ENCODE measurements at places on chromosomes 2 and 18.

DNA sequence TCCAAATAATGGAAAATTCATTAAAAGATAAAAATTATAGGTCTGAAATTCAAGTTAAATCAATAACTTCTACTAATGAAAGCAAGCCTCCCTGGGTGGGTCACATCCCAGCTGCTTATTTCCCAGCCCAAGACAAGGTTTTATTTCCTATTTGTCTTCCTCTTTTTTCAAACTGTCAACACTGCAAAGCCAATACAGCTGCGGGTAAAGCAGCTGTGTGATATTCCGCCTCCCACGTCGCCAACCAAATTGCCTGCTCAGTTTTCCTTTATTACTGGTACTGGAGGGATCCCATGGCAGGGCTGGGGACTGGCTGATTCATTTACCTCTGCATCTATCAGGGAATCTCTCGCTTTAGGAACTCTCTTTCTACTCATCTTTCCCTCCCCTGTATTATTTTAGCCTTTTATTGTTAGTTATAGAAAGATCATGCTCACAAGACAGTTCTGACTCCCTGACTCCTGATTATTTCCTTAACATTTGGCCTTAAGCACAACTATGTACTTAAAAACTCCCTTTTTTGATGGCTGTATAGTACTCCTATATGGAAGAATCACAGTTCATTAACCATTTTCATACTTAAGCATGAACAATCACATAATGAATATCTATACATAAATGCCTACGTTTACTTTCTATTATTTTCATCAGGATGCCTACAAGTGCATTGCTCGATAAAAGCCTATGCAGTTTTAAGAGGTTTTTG is 253.1 kb downstream of the CDCA7 start:
- DNase-seq = peak; percentile 10

- DNase-seq = peak; percentile 90
Measured at GRCh38 chr2:222399038-222399783, 25.1 kb upstream of the SGPP2 start.

DNA sequence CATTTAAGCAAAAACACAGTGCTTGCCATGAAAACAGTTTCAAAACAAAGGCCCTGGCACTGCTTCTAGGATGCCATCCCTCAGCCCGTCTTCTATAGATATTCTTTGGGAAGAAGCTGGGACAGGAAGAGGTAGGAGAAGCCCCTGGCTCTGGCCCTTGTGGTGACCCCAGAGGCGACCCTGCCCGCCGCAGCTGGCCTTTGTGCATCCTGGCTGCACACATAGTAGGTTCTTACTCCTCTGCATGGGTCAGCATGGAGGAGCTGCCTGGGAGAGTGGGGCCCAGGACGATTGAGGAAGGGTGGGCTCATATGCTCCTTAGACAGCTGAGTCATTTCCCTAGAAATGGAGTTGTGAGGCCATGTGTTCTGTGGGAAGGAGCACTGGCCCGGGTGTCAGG is 44.4 kb upstream of the OTOF start:
- no peak for DNase-seq

DNA sequence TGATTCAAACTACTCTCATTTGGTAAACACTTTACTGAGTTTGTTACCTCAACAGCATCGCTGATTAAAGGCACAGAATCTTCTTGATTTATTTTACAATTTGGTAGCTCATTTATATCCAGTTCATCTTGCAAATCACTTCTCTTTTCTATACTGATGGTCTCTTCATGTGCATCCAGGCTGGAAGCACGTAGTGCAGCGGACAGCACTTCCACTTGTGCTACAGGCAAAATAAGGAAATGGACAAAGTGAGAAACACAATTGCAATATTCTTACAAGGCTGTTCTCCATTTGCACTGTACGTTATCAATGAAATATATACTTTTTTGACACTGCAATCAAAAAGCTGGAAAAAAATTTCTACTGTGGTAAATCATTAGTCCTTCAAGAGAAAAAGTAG is 51.0 kb downstream of the PPP4R1 start:
- DNase-seq = no peak

DNA sequence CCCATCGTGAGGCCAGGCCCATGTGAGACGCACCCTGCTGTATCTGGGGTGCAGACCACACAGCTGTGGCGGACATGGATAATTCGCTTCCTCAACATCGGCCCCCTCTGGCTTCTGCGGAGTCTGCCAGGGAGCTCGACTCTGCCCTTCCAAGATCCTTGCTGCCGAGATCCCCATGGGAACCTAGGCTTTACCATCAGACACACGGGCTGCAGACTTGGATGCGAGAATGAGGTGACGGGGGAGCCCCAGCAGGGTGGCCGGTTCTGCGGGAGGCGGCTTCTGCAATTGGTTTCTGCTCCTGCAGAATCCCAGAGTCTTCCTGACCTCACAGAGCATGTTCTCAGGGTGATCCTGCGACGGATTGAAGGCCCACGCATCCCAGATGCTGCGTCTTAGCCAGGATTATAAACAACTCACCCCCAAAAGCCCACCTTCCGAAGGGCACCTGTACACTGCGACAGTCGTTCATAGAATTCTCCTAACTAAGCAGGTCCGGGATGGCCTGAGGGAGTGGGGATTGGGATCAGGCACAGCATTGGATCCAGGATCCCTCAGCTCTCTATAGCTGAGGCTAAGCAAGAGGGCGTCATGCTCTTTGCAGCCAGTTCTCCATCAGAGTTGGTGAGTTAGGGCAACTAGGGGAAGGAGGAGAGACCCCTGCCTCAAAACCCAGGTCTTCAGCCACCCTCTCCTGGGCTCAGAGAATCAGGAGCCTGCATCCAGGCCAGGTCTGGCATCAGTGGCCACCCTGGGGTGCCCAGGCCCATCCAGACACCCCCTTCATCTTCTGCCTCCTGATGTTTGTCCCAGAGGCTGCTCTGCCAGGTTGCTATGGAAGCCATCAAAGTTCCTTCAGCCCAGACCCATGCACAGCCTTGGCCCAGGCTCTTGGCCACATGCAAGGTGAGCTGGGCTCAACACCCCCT is 74.7 kb upstream of the SNTG2 start:
- DNase-seq = no peak

DNA sequence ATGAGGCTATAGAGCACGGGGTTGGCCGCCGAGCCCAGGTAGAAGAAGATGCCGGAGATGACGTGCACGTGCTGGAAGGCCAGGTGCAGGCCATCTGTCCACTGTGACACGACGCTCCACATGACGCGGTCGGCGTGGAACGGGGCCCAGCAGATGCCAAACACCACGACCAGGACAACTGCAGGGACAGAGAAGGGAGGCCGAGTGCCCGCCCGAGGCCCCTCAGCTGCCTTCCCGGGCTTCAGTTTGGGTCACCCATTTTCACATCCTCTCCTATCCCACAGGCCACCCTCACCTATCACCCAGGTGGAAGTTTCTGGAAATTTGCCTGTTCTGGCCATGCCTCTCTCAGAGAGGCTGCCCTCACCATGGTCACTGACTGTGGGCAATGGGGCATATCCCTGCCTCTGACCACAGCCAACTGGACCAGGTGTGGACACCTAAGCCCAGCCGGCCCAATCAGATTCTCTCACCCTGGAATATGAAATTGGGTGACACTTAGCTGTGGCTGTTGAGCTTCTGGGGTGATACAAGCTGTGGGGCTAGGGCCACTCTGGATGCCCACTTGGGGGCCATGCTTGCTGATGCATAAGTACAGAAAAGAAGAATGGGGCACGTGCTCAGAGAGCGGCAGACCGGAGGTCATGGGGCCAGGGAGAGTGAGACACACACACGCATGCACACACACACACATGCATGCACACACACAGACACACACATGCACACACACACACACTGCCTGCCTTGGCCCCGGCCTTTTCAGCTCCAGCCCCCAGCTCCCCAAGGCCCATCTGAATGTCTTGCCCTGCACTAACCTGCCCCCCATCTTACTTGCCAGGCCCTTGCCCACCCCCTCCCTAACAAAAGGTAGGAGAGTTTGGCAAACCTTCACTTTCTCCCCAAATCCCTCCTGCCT is 4.7 kb downstream of the NMUR1 start:
- DNase-seq = no peak

- DNase-seq = no peak
Measured at GRCh38 chr2:235961711-235962110, 206.5 kb downstream of the GBX2 start.

DNA sequence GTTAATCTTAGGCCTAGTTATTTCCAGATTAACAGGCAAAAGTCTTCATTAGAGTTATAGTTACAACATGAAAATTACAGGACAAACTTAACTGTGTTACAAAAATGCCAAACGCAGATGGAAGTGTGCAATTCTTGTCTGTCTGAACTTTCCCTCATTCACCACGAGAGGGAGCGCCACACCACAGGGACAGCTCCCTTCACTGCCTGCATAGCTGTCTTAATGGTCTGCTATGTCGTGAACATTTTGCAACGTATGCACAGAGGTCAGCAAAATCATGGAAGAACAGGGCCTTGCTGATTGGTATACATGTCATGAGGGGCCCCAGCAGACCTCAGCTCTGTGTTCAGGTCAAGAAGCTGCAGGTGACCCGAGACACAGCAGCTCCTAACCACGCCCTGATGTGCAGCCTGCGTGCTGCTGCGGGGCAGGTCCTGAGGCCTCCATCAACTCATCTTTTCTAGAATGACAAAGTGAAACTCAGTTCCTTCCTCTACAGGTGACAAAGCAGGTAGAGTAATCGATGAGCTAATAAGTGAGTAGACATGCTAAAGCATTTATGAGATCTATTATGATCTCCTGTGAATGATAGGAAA is 78.8 kb upstream of the ATP8B1 start:
- peak; percentile 46 for DNase-seq

DNA sequence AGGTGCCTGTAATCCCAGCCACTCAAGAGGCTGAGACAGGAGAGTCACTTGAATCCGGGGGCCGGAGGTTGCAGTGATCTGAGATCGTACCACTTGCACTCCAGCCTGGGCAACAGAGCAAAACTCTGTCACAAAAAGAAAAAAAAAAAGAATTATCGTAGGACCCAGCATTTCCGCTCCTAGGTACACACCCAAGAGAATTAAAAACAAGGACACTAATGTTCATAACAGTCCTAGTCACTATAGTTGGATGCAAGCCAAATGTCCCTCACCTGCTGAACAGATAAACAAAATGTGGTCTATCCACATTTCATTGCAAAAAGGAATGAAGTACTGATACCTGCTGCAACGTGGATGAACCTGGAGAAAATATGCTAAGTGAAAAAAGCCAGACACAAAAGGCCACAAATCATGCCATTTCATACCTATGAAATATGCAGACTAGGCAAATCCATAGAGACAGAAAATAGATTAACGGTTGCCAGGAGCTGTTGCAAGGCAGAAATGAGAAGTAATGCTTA is 21.2 kb downstream of the ADRA2B start:
- no peak for DNase-seq

DNA sequence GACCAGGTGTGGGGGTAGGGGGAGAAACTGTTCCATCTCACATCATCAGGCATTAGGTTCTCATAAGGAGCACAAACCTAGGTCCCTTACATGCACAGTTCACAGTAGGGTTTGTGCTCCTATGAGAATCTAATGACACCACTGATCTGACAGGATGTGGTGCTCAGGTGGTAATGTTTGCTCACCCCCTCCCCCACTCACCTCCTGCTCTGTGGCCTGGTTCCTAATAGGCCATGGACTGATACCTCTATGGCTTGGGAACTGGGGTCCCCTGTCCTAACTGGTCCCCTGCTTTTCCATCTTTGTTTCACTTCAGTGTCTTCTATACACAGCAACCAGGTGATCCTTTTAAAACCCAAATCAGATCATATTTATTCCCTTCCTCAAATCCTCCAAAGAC is 267.8 kb downstream of the TNS1 start:
- DNase-seq = no peak

GRCh38 chr2:28432362-28432761 is 39.7 kb downstream of the FOSL2 start:
- DNase-seq = no peak

DNA sequence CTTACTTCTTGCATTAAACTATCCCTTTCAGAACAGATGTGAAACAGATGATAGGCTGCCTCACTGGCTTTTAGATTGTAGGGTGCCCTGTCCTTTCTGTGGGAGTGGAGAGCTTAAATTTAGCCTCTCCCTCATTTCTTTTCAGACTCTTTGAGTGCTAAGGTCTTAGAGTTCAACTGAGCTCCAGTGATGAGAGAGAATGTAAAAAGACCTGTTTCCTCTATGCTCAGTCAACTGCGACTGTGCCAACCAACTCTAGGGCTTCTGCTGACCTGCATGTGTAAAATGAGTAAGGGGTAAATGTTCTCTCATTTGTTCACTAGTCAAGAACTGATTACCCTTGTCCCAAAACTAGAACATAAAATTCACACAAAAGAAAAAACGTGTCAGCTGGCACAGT is 104.8 kb upstream of the TGFA start:
- DNase-seq = no peak

- no peak for DNase-seq
Measured at GRCh38 chr2:175742367-175742766, 259.7 kb downstream of the LNPK start.

GRCh38 chr2:177334940-177335543 is 57.5 kb upstream of the AGPS start:
- peak; percentile 59 for DNase-seq

DNA sequence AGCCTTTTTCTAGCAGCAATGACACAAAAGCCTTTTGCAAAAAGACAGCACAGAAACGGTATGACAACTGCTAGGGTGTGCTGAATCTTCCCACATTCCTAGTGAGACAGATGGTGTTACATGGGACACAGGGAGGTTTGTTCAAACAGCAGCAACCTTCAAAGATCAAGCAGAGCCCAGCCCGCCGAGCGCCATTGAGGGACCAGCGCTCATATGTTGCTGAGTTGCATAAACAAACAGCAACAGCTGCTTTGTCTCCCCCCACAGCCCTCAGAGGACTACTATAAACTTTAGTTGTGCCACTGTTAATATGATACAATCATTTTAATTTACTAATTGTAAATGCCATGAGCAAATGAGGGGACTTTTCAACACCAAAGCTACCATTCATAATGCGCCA is 117.7 kb downstream of the ZEB2 start:
- DNase-seq = no peak

GRCh38 chr2:27219091-27219490 is 1.9 kb downstream of the CAD start:
- DNase-seq = no peak

GRCh38 chr2:23457990-23458682 is 73.2 kb downstream of the KLHL29 start:
- no peak for DNase-seq

- DNase-seq = no peak
Measured at GRCh38 chr2:43075054-43075593, 151.3 kb downstream of the ZFP36L2 start.

DNA sequence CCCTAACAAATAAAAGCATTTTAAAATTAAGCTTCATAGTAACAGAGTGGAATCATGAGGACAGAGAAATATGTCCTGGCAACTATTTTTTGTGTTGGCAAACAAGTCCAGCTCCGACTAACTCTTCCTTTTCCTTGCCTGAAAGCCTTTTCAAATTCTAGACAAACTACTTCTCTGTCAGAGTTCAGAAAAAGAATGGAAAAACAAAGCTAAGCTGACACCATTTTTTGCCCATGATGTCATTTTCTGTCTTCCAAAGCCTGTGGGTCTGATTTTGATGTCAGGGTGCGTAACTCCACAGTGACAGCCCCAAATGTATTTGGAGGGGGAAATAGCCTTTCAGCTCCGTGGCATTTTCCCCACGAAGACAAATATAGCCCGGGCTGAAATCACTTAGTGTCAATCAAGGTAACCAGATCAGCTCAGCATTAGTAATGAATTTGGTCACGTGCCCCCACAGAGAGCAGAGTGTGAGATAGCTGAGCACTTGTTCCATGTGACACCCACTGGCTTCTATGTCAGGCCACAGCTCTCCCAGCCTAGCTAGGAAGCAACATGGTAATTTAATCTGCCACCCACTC is 233.0 kb upstream of the SIX2 start:
- DNase-seq = peak; percentile 45

Data from NCI-H2081 (cell line).